ENCODE measurements at places on chromosomes 16 and 17.

GRCh38 chr17:63445571-63445953 is 544 bp downstream of the CYB561 start:
- peak; percentile 43 for DNase-seq

DNA sequence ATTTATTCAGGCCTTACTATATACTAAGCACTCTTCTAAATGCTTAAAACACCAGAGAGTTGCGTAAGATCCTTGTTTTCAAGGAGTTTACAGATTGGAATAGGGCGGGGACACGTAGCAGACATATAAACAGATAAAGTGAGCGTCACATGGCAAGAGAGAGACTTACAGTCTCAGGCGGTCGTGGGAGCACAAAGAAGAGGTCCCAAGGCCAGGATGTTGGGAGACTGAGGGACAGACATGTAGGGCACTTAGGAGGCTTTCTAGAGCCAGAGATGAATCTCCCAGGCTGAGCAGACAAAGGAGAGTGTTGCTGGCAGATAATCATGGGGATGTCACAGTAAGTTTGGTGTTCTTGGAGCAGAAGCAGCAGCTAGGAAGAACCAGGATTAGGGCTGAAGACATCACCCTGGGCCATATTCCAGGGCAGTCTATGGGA is 119.1 kb upstream of the ANKFN1 start:
- no peak for DNase-seq

- no peak for DNase-seq
Observed at GRCh38 chr16:19563377-19563776, 7.9 kb downstream of the VPS35L start.

DNA sequence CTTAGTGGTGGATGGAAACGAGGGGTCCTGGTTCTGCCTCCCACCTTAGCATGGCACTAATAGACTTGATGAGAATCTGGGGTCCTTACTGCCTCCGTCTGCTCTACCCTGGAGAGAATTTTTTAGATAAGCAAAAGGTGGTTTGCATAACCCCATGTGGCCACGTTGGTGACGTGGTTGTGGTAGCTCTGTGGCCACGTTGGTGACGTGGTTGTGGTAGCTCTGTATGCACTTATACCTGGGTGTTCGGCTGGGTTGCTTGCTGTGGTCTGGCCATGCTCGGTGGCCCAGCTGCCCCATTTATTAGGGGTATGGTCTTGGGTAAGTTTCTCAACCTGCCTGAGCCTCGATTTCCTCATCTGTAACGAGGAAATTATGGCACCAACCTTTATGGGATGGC is 13.0 kb downstream of the SPIRE2 start:
- no peak for DNase-seq

Measured in stimulated activated CD4-positive, alpha-beta T cell treated with anti-CD3 and anti-CD28 coated beads, TNF-alpha, amount 100 ng/mL, for 1 hour (primary cell).